LHCN-M2 (cell line): ENCODE measurements at places on chromosomes 13 and 19. TPM values are rescaled to one million over a fixed set of nuclear protein-coding genes. Genes with fewer than 3 reads are reported as not detected.

GRCh38 chr19:10701955-10702525 is 801 bp downstream of the QTRT1 start:
- DNase-seq, result no peak

DNA sequence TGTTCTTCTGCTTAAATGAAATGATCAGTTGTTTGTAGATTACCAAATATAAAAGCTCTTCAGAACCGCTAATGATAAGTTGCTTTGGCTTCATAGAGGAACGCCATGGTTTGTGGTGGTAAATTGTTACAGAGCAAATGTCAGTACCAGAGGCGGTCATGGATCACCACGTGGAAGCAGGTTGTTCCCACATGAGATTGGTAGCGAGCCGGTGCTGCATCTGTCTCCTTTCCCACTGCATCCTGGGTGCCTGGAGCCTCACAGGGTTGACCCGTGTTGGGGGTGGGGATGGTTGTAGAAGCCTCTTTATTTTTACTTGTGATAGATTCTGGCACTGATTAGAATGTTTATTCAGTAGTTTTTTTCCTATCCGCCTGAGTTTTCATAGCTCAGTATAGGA is 14.7 kb downstream of the GARRE1 start:
- DNase-seq, result no peak

The BCL3 gene
- total RNA-seq, result 10.0 and 18.1 TPM in 2 replicates

- DNase-seq, result no peak
Observed at GRCh38 chr13:76886005-76886291, 257 bp downstream of the KCTD12 start.

DNA sequence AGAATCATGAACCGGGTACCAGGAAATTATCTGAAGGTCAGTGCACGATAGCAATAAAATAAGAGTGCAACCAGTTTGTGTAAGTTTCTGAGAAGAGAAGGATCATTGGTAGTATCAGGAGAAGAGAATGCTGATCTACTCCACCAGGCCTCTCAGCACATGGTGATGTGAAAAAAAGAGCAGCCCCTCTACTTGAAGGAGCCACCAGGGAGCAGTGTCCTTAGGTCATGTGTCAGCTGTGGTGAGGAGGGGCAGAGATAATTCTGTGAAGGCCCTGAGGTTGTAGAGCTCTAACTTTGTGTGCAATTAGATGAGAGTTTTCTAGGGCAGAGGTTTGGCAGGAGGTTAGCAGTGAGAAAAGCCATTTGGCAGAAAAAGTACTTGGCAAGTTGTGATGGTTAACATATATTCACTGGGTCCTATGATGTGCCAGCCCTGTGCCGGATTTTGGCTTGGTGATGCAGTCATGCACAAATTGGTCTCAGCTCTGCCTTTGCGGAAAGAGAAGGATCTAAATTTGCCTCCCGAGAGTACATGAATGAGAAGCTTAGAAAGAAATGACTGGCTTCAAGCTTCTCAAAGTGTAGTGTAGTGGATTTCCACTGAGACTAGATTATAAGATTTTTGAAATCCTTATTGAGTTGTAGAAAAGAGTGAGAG is 19.2 kb upstream of the ZC3H13 start:
- DNase-seq, result no peak

DNA sequence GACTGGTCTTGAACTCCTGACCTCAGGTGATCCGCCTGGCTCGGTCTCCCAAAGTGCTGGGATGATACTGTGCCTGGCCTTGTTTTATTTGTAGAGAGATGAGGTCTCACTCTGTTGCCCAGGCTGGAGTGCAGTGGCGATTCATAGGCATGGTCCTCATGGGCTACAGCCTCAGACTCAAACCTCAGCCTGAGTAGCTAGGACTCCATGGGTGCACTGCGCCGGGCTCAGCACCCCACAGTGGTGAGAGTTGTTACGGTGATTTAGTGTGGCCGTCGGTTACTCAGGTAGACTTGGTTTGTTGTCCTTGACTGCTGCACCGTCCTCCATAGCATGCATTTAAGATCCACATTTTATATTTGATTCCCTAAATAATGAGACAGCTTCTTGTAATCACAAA is 80.7 kb downstream of the SLC6A16 start:
- DNase-seq, result no peak

DNA sequence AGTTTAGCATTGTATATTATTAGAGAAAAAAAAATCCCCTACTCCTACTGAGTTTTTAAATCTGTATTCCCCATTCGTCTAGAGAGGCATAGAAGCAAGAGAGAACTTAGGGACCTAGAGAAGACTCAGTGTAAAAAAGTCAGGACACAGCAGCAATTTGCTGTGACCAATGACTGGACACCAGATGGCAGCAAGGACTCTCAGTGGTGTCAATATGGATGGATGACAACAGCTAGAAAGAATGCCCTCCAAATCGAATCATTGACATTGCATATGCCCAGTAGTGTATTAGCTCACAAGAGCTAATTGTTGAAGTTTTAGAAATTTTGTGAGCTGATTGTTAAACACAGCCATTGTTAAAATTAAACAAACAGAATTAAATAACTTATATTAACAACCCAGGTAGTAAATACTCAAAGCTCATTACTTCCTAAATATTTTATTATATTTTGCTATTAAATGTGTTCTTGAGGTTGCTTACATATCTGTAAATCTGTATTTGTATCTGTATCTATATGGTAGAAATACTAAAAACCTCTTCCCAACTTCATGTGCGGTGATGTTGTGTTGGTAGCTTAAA is 43.9 kb downstream of the SIAH3 start:
- DNase-seq, result peak; percentile 35

The SLC17A7 gene
- 0.46 TPM in 1 of 2 replicates, not detected in the other for total RNA-seq

- peak; percentile 12 for DNase-seq
Observed at GRCh38 chr19:10295305-10295846, 5.6 kb downstream of the ICAM5 start.

The ATP4A gene
- not detected in 2 replicates for total RNA-seq

The ZNF439 gene
- total RNA-seq, result 0.11 and 0.26 TPM in 2 replicates

The UPF1 gene
- total RNA-seq, result 56.5 and 76.0 TPM in 2 replicates

GRCh38 chr13:80955501-80955900 is 614.6 kb upstream of the SPRY2 start:
- DNase-seq, result peak; percentile 70

The MBD3L2 gene
- total RNA-seq, result not detected in 2 replicates

DNA sequence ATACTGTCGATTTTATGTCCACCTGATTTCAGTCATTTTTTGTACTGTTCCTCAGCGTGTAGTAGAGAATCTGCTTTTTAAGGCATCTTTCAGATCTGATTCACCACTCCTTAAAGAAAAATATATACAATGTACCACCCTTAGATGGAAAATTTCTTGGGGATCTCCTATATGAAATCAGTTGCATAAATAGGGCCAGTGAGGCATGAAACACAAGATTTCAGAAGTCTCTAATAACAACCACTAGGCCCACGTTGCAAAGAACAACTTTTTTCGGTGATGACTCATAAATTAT is 1.4 kb downstream of the USP12 start:
- peak; percentile 65 for DNase-seq

- DNase-seq, result no peak
Observed at GRCh38 chr19:33819880-33820781, 23.5 kb downstream of the KCTD15 start.

- no peak for DNase-seq
Observed at GRCh38 chr19:16091546-16092475, 15.5 kb downstream of the TPM4 start.

GRCh38 chr19:17490411-17490810 is 20.1 kb downstream of the SLC27A1 start:
- no peak for DNase-seq

GRCh38 chr19:33399745-33400681 is 26.5 kb downstream of the CEBPG start:
- DNase-seq, result no peak

The C19orf85 gene
- total RNA-seq, result not detected in 2 replicates
